Suppressor macrophage treated with lipopolysaccharide for 1 hour (primary cell): ENCODE measurements at places on chromosomes 1 and 21.

DNA sequence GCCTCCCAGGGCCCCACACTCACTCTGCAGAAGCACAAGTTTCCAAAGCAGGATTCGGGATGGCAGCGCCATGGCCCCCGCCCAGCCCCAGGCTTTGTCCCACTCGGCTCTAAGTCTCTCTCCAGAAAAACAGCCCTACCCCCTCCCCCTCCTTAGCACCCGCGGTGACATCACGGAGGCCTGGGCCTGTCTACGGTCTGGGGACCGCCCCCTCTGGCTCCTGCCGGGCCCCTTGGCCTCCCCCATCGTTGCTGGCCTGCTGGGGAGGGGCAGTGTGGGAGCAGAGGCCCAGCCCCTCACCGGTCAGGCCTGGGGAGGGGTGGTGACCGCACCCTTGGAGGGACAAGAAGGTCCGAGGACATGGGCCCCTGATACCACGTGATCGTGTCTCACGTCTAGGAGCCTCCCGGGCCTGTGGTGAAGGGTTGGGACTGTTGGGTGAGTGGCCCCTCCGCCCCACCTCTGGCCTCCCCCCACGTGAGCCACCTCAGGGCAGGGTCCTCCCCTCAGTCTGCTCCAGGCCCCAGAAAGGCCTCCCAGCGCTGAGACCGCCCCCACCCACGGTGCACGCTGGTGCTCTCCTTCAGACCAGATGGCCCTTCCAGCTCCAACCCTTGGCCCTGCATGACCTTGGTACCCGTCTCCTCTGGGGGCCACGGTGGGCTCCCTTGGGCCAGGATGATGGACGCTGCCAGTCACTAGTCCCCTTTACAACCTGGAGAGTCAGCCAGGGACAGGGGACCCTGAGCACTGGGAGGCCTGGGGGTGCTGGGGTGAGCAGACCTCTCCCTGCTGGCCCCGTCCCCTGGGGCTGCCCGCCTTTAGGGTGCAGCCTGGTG, at the start of gene MXRA8:
Gene MXRA8 (minus strand): TSS at position 123 of the 839 bp plus-strand sequence. CDS start 51 bp downstream, at position 72.
- DNase-seq: no peak

- DNase-seq: no peak
Measured at GRCh38 chr1:204627436-204627835, 58.1 kb downstream of the LRRN2 start.

DNA sequence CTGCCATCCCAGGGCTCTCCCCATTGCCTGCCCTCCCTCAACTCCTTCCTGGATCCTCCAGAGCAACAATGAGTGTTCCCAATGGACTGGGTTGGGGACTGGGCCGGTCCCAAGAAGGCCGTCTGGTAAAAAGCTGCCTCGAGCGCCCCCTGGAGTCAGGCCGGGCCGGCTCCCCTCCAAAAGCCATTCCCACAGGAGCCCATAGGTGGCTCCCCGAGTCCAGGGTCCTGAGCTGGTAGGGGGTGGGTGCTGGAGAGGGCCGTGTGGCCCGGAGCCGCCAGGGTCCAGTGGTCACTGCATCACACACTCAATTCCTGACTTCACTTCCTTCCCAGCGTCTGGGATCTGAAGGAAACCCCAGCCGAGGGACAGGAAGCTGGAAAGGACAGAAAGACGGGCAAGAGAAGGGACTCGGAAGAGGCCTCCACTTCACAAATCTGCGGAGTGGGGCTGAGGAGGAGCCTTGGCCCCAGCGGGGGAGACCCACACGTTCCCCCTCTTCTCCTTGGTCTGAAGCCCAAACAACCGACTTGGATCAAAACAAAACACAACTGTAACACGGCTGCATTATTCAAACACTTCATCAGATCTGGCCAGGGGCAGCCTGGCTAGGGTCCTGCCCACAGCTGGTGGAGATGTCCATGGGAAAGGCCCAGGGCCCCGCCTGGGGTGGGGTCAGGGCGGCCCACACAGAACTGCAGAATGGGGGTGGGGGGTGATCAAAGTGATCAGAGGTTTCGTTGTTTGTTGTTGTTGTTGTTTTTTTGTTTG, 10.9 kb upstream of the ALDH4A1 start:
- peak; percentile 81 for DNase-seq

- DNase-seq: no peak
Measured at GRCh38 chr1:63442141-63442475, 74.7 kb downstream of the ALG6 start.

GRCh38 chr1:10852018-10852417, 55.6 kb upstream of the CASZ1 start:
- DNase-seq: no peak

- DNase-seq: no peak
Measured at GRCh38 chr1:109776206-109776835, 12.6 kb upstream of the EPS8L3 start.

GRCh38 chr1:59673573-59674450, 140.9 kb upstream of the HOOK1 start:
- no peak for DNase-seq

- no peak for DNase-seq
Measured at GRCh38 chr1:155339515-155340097, 18.9 kb downstream of the RUSC1 start.

DNA sequence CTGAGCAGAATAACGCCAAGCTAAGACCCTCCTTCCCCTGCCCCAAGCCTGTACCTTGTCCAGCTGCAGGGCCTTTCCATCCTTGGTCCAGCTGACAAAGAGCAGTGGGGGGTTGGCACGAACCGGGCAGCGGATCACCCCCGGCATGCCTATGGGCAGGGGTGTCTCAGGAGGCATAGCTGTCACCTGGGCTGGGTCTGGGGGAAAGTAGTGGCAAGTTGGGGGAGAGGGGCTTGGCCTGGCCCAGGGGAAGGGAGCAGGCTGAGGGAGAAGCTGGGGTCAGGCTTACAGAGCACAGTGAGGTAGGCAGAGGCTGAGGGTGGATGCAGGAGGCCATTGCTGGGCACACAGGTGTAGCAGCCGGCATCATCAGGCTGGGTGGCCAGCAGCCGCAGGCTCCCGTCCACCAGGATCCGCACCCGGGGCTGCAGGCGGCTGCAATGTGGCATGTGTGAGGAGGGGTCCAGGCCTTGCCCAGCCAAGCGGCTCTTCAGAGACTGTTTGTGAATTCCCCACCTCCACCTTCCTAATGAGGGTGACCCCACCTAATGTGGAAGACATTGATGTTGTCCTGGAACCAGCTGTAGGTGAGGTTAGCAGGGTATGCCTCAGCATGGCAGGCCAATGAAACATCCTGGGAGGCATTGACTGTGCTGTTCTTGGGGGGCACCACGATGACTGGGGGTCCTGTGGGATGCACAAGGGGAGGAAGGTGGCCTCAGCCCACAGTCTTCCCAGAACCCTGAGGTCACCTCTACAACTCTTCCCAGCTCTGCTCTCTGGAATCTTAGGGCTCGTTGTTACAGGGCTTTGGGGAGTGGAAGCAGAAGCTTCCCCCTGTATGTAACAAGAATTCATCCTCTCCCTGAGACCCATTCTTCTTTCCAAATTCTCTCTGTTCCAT, 9.1 kb upstream of the TAGLN2 start:
- DNase-seq: no peak

DNA sequence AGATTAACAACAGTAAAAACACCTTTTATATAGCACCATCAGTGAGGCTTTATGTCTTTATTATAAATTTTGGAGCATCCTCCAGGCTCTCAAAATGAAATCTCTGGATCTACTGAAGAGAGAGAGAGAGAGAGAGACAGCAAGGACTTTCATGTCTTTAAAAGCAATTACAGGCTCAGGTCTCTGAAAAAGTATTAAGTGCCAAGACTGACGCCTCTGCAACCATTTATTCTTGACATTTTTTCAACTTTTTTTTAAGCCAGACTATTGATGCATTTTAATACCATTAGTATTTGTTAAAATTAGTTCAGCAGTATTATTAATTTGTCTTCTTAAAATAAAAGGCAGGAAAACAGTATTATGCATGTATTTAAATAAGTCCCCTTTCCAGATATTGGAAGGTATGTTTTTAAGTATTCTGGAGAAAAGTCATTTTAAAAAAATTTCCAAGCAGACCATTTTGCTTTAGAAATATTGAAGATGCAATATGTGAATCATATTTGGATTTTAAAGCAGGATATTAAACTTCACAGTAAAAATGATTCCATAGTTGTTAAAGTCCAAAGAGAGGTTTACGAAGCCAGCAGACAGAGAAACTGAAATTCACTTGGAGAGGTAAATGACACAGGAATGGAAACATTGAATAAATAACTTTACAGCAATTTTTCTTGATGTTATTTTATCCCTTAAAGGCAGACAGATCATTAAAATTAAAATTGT, 35.4 kb upstream of the APOBEC4 start:
- DNase-seq: no peak

GRCh38 chr1:53266038-53266437, 27.7 kb upstream of the MAGOH start:
- DNase-seq: peak; percentile 3

GRCh38 chr1:48492392-48492791, 20.4 kb upstream of the SPATA6 start:
- DNase-seq: no peak

DNA sequence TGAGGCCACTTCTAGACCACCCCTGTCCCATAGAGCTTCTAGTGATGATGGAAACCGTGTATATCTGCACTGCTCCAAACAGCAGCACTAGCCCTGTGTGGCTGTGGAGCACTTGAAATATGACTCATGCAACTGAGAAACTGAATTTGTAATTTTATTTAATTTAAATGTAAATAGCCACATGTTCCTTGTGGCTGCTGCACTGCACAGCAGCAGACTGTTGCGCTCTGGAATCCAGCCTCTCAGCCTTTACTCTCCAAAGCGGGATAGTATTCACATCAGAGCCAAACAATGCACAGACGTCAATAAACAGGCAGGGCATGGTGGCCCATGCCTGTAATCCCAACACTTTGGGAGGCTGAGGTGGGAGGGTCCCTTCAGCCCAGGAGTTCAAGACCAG, 12.0 kb downstream of the CAPN2 start:
- DNase-seq: no peak

DNA sequence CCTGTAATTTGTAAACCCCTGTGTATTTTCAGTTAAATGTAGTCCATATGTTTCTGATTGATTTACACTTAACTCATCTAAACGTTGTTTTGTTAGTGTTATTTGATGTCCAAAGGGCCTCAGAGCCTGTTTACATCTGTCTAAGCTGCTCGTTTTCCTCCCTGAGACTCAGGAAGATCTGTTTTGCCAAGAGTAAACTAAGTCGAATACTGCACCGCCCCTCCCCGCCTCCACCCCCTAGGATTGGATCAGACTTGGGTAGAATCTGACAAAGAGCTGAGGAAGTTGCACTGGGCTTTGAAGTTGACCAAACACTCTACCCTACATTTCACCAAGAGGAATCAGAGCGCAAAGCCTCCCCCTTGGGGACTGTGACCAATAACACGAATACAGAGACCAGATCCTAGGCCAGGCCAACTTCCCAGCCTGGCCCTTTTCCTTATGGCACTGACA, 206.9 kb upstream of the LMO4 start:
- no peak for DNase-seq

DNA sequence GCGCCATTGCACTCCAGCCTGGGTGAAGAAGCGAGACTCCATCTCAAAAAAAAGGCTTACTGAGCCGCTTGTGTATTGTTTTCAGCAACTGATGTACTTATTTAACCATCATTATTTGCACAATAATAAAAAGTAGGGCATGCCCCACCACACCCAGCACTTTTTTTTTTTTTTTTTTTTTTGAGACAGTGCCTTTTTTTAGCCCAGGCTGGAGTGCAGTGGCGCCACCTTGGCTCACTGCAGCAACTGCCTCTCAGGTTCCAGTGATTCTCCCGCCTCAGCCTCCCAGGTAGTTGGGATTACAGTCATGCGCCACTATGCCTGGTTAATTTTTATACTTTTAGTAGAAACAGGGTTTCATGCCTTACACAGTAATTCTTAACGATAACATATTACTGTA, 12.2 kb upstream of the TRNAU1AP start:
- DNase-seq: no peak

- DNase-seq: peak; percentile 67
Measured at GRCh38 chr1:203796236-203796605, 798 bp downstream of the ZBED6 start.

DNA sequence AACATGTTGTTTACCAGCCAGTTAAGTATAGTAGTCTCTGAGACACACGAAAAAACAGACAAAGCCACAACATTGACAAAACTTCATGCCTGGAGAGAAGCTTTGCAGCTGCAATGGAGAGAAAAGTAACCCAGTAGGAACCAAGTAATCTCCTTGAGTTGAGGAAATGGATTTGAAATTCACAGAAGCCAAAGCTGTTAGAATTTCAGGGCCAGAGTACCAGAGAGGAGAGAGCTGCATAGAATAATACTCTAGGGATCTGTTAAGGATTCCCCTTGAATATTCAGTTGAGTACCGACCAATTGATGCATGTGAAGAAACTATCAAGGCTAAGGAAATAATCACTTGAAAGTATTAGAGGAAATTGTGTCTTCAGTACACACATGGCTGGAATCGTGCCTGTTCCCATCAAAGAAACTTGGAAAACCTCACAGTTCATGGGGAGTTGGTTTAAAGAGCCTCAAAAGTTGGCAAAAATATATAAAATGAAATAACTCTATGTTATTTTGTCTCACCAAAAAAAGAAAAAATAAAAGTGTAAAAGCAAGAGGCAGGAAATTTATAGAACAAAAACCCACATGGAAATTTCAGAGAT, 324.0 kb upstream of the NEGR1 start:
- DNase-seq: no peak

- DNase-seq: peak; percentile 76
Measured at GRCh38 chr1:65075123-65075976, 72.7 kb upstream of the AK4 start.

DNA sequence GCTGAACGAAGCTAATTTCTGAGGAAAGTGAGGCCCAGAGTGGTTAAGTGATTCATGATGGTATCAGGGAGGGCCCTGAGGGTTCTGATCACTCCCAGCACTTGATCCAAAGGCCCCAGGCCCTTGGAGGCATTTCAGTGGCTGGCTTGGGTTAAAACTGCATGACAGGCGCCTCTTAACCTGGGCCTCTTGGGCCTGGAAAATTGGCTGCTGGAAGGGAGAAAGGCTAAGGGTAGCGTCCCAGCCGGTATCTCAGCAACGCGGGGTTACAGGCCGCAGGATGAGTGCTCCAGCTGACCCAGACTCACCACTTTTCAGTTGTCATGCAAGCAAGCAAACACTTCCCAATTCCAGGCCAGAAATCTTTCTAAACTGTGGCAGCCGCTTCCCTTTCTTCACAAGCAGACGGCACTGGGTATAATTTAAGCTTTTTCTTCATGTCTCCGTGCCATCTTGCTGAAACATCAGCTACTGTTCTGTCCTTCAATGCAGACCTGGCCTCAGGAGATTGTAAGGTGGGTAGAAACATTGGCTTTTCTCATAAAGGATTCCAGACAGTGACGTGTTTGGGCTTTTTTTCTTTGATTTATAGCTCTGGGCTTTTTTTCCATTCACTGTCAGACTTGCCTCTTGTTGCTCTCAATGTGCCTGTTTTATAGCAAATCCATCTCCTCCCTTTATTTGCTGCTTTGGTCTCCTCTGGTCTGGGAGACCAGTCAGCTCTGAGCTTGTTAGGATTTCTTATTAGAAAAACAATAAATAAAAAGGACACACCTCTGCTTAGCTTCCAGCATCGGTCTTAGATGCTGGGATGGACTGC, 229.1 kb downstream of the KCNJ6 start:
- peak; percentile 46 for DNase-seq

DNA sequence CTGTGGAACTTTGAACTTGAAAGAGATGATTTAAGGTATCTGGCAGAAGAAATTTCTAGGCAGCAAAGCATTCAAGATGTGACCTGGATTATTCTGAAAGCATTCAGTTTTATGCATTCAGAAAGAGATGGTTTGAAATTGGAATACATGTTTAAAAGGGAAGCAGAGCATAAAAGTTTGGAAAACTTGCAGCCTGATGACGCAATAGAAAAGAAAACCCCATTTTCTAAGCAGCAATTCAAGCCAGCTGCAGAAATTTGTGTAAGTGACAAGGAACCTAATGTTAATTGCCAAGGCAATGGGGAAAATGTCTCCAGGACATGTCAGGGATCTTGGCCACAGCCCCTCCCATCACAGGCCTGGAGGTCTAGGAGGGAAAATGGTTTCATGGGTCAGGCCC, 354.0 kb downstream of the ZNF326 start:
- no peak for DNase-seq
